ENCODE measurements at places on chromosomes 1 and 21. TPM values are rescaled to one million over a fixed set of nuclear protein-coding genes. Genes with fewer than 3 reads are reported as not detected.

SIPA1L2 gene
- 1.9 TPM for total RNA-seq

RBBP4 gene
- 85.1 TPM for total RNA-seq

PRDM16 gene
- total RNA-seq = not detected

ABCA4 gene
- total RNA-seq = 3.2 TPM

TRIM67 gene
- not detected for total RNA-seq

SYPL2 gene
- not detected for total RNA-seq

PKLR gene
- total RNA-seq = 1.9 TPM

OSBPL9 gene
- total RNA-seq = 61.3 TPM

HHAT gene
- 1.4 TPM for total RNA-seq

NPHS2 gene
- not detected for total RNA-seq

RAB13 gene
- total RNA-seq = 33.9 TPM

CYP4B1 gene
- not detected for total RNA-seq

MTF1 gene
- total RNA-seq = 2.7 TPM

AIM2 gene
- total RNA-seq = not detected

GSTM5 gene
- total RNA-seq = not detected

CYB5RL gene
- 0.39 TPM for total RNA-seq

PRSS38 gene
- total RNA-seq = not detected

Data from hair follicular keratinocyte (primary cell).